ENCODE measurements at places on chromosomes 16 and 17.

GRCh38 chr17:78785663-78786057 lies 3.6 kb upstream of the CYTH1 start:
- no peak for DNase-seq

DNA sequence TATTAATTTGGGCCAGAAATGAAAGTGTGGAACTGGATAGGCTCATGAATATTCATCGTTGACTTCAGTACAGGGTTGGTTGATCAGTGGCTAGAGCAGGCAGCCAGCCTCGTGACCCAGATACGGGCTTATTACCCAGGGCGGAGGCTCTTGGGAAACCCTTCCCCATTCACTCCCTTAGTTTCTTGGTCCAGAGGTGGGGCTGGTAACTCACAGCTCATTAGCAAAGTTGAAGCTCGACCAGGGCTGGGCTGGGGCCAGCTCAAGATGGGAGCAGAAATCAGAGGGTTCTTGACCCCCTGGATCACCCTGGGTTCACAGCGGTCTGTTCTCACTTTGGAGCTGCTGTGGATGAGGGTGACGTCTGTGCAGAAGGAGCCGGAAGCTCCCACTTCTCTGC lies 44.6 kb upstream of the GSE1 start:
- no peak for DNase-seq

- no peak for DNase-seq
Measured at GRCh38 chr16:89765292-89765830, 44.0 kb downstream of the ZNF276 start.

GRCh38 chr16:7744546-7745264 lies 412.1 kb downstream of the RBFOX1 start:
- no peak for DNase-seq

DNA sequence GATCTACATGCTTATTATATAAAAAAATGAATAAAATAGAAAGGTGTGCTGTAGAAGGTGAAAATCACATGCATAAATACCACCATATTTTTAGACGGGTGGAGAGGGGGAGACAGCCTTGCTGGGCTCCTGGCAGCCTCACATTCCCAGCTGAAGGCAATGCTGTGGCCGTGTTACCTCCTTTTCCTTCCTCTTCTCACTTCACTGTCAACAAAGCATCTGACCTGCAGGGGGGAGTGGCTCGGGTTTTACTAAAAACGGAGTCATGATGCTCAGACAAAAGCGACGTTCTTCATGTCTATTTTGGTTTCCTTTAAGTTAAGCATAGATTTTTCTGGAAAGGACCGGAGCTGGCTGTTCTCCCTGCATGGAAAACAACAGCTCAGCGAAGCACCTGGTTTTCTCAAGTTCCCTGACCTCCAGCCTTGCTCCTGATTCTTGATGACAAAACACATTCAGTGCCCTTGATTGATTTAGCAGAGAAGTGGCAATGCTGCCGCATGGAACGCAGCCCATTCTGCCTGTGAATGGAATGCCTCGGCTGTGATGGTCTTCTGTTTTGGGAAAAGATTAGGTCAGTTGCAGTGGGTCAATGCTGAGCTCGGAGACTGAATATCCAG lies 5.5 kb upstream of the RPTOR start:
- no peak for DNase-seq

DNA sequence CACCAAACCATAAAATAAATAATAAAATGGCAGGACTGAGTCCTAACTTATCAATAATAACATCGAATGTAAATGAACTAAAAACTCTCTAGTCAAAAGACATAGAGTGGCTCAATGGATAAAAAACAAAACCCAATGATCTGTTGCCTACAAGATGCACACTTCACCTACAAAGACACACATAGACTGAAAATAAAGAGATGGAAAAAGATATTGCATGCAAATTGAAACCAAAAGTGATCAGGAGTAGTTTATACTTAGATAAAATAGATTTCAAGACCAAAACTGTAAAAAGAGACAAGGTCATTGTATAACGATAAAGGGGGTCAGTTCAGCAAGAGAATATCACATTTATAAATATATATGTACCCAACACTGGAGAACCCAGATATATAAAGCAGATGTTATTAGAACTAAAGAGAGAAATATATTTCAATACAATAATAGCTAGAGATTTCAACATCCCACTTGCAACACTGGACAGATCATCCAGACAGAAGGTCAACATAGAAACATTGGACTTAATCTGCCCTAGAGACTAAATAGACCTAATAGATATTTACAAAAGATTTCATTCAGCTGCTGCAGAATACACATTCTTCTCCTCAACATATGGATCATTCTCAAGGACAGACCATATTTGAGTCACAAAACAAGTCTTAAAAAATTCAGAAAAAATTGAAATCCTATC lies 29.8 kb downstream of the SLC47A2 start:
- DNase-seq = no peak

DNA sequence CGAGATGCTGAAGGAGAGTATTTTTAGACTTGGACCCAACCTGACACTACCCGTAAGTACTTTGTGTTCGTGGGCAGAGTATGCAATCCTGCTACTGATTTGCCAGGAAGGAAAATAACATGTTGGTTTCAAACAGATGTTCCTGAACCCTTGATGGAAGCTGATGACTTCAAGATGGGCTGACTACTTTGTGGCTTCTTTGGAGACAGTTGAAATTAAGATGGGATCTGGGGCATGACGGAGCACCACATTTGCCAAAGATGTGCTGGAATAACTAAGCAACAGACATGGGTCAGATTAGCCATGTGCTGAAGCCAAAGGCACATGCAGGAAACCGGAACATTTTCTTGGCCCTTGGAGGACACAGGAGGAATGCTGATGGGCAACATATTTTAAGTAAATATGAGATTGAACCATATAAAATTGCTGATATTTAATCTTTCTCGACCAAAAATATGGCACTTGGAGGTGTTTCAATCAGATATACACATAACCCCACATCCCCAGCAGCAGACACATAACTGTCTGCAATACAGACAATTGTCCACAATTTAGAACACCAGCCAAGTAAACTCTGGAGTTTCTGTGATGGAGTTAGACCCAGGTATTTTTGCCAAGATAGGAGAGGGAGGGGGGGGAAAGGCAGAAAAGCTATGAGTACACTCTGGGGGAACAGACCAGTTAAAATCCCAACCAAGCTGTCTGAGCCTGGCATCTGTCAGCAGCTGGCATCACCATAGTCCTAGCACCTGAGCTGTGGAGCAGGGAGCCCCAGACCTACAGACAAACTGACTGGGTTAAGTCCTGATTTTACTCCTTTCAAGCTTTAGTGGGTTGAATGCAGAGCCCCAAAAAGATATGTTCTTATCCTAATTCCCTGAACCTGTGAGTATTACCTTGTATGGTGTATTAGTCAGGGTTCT lies 329.4 kb upstream of the CDH5 start:
- DNase-seq = no peak

DNA sequence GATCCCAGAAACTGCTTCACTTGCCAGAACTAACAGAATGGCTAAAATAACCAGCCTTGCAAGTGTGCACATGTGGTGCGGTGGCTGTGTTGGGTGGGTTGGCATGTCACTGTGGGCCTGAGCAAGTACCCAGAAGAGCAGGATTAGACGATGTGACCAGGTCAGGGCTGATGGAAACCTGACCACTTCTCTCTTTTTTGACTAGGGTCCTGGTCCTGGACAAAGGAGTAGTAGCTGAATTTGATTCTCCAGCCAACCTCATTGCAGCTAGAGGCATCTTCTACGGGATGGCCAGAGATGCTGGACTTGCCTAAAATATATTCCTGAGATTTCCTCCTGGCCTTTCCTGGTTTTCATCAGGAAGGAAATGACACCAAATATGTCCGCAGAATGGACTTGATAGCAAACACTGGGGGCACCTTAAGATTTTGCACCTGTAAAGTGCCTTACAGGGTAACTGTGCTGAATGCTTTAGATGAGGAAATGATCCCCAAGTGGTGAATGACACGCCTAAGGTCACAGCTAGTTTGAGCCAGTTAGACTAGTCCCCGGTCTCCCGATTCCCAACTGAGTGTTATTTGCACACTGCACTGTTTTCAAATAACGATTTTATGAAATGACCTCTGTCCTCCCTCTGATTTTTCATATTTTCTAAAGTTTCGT lies 16.7 kb downstream of the ANKRD40 start:
- no peak for DNase-seq

DNA sequence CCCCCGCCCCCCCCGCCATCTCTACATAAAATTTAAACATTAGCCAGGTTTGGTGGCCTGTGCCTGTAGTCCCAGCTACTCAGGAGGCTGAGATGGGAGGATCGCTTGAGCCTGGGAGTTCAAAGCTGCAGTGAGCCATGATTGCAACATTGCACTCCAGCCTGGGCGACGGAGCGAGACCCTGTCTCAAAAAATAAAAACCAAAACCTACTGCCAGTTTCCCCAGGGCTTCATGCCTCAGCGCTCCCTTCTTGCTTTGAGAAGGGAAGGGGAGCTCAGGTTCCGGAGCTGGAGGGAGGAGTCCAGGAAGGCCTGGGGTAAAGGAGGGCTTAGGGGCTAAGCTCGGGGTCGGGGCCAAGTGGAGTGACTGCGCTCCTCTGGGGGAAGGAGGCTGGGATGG lies 20.5 kb downstream of the PLCD3 start:
- DNase-seq = no peak

DNA sequence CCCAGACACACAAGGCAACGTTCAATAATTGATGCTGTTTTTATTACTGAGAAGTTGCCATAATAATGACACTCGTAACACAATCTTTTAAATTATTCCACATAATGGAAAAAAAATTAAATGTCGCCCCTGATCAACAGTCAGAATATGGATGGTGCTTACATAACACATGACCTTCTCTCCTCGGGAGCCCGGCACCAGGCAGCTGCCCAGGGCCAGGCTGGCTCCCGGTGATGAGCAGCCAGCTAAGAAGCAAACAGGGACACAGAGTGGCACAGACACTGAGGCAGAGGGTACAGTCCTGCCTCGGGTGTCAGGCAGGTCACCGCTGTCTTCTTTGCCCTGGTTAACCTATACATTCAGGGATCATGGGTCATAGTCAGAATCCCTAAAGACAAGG lies 137.9 kb downstream of the SLC39A11 start:
- DNase-seq = no peak

DNA sequence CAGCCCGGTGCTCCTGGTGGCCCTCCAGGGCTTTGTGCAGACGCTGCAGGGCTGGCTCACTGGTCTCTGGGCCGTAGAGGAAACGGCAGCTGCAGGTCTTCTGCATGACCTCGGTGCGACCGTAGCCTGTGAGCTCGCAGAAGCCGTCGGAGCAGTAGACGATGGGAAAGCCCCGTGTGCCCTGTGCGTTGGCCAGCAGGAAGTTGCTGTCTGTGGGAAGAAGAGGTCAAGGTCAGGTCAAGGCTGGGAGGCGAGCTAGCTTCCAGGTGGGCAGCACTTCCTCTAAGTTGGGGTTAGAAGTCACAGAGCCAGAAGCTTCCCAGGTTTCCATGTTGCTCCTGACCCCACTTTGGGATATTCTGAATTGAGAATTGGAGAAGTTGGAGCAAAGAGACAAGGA lies 2.1 kb downstream of the KCNH4 start:
- no peak for DNase-seq

GRCh38 chr16:85132456-85133289 lies 20.4 kb upstream of the CIBAR2 start:
- no peak for DNase-seq

- no peak for DNase-seq
Measured at GRCh38 chr16:80231888-80232287, 308.9 kb upstream of the DYNLRB2 start.

DNA sequence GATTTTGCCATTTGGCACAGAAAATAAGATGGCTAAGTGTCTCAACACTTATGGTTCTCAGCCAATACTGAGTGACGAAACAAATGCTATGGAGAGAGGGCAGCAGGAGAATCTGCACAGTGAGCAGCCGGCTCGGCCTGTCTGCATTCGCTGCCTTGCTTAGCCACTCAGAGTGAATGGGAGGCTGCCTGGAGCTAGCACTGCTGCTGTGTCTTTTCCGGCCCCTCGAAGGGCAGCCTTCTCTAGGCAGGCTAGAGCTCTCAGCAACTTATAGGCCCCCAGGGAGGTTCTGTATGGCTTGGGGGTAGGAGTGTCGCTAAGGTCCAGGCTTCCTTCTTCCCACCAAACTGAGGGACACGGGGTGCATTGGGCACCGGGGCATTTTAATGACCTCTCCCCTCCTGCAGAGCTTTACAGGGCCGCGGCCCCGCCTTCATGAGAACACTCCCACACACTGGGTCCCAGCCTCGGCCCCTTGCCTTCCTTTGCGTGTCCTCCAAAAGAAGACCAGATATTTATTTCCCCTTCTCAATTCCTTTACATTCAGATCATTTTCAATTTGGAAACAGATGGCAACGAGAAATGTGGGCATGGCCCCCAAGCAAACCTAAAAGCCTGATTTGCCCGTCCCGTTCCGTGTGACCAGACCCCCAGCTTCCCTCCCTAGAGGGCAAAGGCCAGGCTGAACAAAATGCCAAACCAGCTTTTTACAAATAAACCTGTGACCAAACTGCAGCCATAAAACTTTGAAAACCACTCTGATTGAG lies 670.9 kb downstream of the TOX3 start:
- DNase-seq = no peak

All from activated CD8-positive, alpha-beta memory T cell treated with anti-CD3 and anti-CD28 coated beads for 1 hour (primary cell).